CD4-positive, alpha-beta memory T cell (primary cell): ENCODE measurements at places on chromosomes 5 and 9.

DNA sequence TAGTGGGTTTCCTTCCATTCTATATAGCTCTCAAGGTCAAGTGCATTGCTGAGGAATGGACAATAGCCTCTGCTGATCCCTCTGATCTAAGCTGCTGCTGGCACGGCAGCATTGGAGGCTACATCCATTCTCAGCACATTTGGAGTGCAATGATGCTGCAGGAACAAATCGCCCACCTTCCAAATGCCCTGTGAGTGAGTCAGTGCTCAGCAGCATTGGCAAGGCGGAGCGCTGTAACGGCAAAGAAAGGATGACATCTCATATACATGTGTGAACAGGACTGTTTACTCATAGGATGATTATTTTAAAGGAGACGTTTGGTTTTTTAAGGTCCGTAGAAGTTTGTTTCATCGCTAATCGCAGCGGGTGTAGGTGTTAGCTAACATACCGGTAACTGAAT, 408.7 kb downstream of the ARHGEF28 start:
- no peak overlapping the region for H3K4me3 ChIP-seq
- H3K36me3 ChIP-seq = no peaks in the 10 kb centered on the region
- no peak overlapping the region for H3K27ac ChIP-seq
- no peak for DNase-seq
- no peaks in the 10 kb centered on the region for H3K27me3 ChIP-seq

GRCh38 chr5:24188216-24188925, 456.4 kb downstream of the CDH10 start:
- DNase-seq = no peak
- H3K27me3 ChIP-seq = no peaks in the 10 kb centered on the region
- no peak overlapping the region for H3K4me3 ChIP-seq
- no peaks in the 10 kb centered on the region for H3K36me3 ChIP-seq

DNA sequence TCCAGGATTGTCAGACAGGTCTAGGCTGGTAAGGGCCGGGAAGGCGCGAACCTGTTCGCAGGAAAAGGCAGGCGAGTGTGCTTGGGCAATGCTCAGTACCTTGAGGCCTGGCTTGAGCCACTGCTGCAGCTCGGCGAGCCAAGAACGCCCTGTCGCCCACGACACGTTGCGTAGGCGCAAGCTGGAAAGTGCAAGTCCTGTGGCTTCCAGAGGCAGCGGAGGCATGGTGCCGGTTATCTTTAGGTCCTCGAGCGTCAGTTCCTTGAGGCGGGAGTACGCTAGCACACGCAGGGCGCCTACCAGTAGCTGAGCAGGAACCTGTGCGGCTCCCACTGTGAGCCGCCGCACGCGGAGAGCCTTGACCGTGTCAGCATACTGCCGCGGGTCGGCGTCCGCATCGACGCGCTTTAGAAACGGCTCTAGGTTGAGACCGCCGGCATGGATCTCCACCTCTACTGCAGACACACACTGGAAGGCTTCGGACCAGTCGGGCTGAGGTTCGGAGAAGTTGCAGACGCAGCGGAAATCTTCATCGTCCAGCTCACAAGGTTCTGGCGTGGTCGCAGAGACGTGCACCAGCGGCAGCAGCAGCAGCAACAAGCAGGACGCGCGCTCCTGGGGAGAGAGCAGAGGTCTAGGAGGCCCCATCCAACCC, 482 bp downstream of the CD14 start:
- peak overlapping the region; percentile 41 for H3K27ac ChIP-seq
- peak overlapping the region; percentile 61 for H3K4me3 ChIP-seq
- DNase-seq = peak; percentile 55
- H3K27me3 ChIP-seq = no peaks in the 10 kb centered on the region
- H3K36me3 ChIP-seq = no peaks in the 10 kb centered on the region

DNA sequence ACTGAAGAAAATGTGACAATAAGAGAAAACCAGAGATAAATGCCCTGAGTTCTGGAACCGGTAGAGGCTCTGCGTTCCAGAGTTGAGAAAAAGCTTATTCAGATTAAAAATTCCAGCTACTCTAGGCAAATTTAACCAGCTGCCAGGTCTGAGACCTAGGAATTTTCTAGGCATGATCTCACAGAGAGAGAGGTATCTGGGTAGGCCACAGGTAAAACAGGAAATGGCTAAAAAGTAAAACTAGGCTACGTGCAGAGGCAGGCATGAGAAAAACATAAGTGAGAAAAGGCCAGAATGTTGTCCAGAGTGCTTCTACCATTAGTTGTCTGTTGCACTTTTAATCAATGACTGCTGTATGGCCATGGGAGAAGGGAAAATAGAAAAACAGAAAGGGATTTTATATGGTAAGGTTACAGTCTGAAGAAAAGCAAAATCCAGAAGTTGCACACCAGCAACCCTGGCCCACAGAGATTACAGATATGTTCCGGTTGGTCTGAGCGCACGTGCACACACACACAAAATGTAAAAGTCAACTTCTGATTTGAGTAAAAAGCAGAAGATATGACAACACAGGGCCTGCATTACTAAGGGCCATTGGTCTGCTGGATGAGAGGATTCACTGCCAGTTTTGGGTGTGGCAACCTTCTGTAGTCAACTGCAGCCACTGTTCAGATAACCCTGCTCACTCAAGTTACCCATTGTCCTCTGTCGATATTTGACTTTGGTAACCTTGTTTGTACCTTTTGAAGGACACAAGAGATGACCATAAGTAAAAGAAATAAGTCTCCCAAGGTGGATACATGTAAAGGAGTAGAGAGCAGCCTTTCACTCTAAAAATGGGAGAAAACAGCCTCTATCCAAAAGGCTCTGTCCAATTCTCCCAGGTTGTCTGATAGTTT, 266.0 kb downstream of the DTWD2 start:
- H3K36me3 ChIP-seq = no peaks in the 10 kb centered on the region
- DNase-seq = no peak
- H3K4me1 ChIP-seq = no peaks in the 10 kb centered on the region
- no peak overlapping the region for H3K4me3 ChIP-seq

DNA sequence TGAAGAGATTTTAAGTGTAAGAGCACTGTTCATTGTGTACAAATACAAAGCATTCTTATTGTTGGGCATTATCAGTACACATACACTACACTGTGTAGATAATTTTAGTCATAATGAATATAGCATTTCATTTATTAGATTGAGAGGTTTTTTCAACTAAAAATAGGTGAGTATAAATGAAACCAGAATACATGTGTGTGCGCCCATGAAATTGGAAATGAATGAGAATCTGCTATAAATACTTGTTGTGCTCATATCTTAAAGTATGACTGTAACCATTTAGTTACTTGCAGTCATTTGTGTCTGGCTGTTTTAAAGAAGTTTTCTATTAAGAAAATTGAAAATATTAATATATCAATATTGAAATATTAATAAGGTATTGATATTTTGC, 189.0 kb upstream of the MEF2C start:
- no peak overlapping the region for H3K27ac ChIP-seq
- H3K27me3 ChIP-seq = no peaks in the 10 kb centered on the region
- H3K36me3 ChIP-seq = no peaks in the 10 kb centered on the region

- H3K4me3 ChIP-seq = peak overlapping the region; percentile 77
- H3K27ac ChIP-seq = peak overlapping the region; percentile 49
- peak; percentile 42 for DNase-seq
- no peaks in the 10 kb centered on the region for H3K36me3 ChIP-seq
Measured at GRCh38 chr9:34375901-34376595, 650 bp downstream of the MYORG start.

DNA sequence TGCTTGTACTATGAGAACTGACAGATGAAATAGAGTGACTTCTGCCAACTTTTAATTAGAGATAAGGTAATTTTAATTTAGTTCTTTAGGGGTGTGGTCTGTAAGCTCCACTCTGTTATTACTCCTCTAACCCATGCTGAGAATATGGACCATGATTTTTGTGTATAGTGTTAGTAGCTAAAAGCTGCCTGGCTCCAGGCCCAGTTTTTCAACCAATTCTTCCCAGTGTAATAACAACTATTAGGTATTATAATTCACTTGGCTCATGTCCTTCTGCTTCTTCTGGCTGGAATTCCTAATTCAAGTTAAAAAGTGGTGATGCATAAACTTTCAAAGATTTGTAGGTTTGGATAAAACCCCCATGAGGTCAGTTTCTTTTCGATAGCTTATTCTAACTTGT, 216.3 kb downstream of the ISL1 start:
- H3K36me3 ChIP-seq = no peaks in the 10 kb centered on the region
- H3K4me3 ChIP-seq = no peak overlapping the region
- H3K4me1 ChIP-seq = no peaks in the 10 kb centered on the region
- no peak for DNase-seq
- no peaks in the 10 kb centered on the region for H3K27me3 ChIP-seq

DNA sequence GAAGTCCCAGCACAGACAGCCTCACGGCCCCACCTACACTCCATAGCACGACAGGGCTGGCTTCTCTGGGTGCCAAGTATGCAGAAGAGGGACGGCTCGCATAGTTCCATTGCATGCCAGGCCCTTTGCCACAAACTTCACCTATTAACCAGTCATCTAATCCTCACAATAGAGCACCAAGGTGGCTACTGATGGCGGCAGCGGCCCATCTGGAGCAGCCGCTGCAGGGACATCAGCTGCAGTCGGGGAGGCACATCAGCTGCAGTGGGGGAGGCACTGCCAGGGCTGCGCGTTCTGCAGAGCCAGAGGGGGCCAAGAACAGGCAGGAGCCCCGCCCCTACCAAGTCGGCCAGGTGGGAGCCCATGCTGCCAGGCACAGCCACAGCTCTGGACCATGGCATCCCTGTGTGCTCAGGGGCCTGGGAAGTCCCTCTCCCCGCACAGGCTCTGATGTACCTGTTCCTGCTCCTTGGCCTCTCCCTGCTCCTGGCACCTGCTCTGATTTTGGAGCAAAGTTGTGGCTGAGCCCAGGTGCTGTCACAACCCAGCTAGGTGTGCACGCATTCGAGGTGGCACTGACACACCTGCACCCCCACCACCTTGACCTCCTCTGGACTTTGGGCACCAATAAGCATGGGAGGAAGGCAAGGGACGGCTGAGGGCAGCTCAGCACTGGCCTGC, 61.5 kb upstream of the SYNPO start:
- H3K27me3 ChIP-seq = no peaks in the 10 kb centered on the region
- no peak for DNase-seq
- no peak overlapping the region for H3K27ac ChIP-seq

- no peak for DNase-seq
- no peak overlapping the region for H3K27ac ChIP-seq
- H3K36me3 ChIP-seq = no peaks in the 10 kb centered on the region
- H3K4me1 ChIP-seq = peaks cover 4% of the 10 kb centered on the region
- H3K4me3 ChIP-seq = no peak overlapping the region
Measured at GRCh38 chr5:181153814-181154213, 6.4 kb downstream of the OR2V2 start.

- no peak for DNase-seq
- no peaks in the 10 kb centered on the region for H3K36me3 ChIP-seq
- H3K4me3 ChIP-seq = no peak overlapping the region
- no peaks in the 10 kb centered on the region for H3K27me3 ChIP-seq
Measured at GRCh38 chr5:88045931-88046461, 222.6 kb downstream of the TMEM161B start.

- DNase-seq = no peak
- no peak overlapping the region for H3K4me3 ChIP-seq
- H3K27me3 ChIP-seq = no peaks in the 10 kb centered on the region
- H3K27ac ChIP-seq = no peak overlapping the region
- no peaks in the 10 kb centered on the region for H3K36me3 ChIP-seq
Measured at GRCh38 chr5:38468202-38468673, 88.2 kb downstream of the LIFR start.

DNA sequence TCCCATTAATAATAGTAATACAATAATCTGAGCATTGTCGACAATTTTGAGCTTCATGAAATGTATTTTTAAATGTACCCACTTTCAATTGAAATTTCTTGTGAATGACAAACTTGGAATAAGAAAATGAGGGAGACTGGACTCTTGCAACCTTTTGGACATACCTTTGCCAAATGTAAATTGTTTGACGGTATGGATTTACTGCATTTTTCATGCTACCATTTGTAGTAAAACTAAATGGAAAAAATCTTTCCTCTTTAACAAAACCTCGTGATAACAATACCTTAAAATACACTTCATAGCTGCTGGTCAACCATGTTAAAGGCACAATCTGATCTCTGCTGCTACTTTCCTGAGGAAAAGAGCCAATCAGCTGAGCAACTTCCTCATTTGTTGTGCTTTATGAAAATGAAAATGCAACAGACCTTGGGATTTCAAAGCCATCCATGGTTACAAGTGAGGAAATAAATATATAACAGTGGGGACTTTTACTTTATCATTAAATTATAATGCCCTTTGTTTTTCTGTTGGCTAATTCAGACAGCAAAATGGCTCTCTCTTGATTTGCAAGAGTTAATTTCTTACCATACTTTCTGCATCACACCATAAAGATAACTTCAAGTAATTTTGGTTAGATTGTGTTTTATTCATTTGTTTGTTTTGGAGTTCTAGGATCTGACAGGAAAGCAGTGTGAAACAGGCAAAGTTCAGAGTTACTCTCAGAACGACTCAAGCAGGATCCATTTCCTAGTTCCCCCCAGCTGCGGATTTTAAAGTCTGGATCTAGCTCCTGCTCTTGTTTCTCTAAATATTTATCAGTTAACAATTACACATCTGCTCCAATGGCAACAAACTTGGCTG, 1.1 kb downstream of the ALDH1A1 start:
- DNase-seq = no peak
- H3K27ac ChIP-seq = no peak overlapping the region
- no peaks in the 10 kb centered on the region for H3K36me3 ChIP-seq
- H3K4me3 ChIP-seq = no peak overlapping the region
- H3K27me3 ChIP-seq = no peaks in the 10 kb centered on the region

DNA sequence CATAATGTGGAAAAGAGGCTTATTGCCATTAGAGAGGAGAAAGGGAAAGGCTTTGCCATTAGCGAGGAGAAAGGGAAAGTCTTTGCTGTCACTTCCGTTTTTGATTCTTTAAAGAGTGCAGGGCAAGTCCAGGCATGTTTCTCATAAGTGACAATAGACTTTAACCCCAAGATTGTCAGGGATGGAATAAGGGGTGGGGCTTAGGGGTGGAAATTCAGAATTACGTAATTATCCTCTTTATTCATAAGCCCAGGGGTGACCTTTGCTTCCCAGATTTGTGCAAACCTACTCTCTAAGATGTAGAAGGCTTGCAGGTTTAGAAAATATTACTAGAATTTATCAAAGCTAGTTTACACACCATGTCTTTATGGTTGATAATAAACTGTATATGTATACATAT, 2.3 kb upstream of the PLK2 start:
- peaks cover 8% of the 10 kb centered on the region for H3K27me3 ChIP-seq
- H3K4me3 ChIP-seq = no peak overlapping the region
- H3K27ac ChIP-seq = no peak overlapping the region
- peaks cover 12% of the 10 kb centered on the region for H3K4me1 ChIP-seq
- no peak for DNase-seq

DNA sequence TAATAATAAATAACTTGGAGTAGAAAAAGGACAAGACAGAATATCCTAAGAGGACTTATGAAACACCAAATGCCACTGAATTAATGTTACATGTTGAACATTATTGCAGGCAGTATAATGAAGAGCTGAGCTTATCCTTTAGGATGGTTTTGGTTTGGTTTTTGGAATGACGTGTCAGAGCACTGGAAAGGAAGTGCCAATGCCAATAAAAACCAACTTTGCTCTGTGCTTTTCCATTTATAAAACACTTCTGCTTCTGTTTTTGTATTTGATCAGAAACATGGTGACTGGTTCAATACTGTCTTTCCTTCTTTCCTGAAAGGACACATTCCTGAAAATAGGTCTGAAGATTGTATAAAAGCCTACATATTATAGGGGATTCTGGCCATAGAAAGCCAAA, 4.2 kb downstream of the MEGF10 start:
- H3K4me3 ChIP-seq = no peak overlapping the region
